ENCODE measurements at places on chromosomes 13 and 19.

GRCh38 chr19:12237143-12237839 is 57.4 kb downstream of the ZNF44 start:
- DNase-seq: no peak

GRCh38 chr13:34214686-34215085 is 396.7 kb downstream of the RFC3 start:
- DNase-seq: no peak

- no peak for DNase-seq
Observed at GRCh38 chr13:22964245-22964966, 216.4 kb upstream of the SGCG start.

DNA sequence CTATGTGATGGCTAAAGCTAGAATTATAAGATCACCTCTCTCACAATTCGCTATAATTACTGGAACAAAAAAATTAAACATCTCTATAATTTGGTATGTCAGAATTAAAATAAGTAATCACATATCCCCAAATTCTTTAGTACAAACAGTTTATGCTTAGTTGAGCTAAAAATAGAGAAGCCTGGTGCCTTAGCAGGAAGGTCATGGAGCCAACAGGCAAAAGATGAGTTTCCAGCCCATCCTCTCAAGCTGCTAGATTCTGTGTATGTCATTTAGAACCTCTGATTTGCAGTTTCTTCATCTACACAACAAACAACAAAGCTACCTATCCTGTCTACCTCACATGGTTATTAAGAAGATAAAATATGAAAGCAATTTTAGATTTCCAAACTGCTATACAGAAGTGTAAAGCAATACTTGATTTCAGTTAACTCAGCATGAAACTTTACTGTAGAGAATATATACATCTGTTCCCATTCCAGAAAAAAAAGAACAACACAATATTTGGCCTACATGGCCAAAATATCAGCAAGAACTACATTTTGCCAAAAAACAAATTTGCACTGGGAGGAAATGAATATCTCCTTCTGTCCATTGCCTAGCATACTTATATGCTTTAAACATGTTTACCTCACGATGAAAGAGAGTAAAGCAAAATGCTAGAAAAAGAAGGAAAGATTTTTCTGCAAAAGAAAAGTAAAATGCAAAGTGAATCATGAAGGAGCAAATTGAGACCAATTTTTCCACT is 294.0 kb upstream of the MIR17HG start:
- no peak for DNase-seq

- DNase-seq: no peak
Observed at GRCh38 chr13:49561062-49561410, 24.3 kb downstream of the RCBTB1 start.

- no peak for DNase-seq
Observed at GRCh38 chr13:51967482-51968446, 43.5 kb downstream of the ATP7B start.

DNA sequence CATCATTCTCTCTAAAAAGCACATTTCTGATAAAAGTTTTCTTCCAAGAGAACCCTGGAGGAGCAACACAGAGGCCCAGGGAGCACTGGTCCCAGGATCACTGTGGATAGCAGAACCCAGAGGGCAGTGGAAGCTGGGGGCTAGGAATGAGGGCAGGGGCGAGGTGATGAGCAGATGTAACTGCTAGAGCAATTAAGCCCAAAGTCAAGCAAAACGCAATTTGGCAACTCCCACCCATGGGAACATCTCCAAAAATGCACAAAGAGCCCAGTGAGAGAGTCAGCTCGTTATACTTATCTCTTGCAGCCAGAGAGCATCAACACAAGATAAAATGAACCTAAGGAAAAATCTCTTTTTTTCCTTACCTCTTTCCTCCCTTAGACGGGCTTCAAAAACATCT is 284.2 kb downstream of the TBC1D4 start:
- DNase-seq: no peak

DNA sequence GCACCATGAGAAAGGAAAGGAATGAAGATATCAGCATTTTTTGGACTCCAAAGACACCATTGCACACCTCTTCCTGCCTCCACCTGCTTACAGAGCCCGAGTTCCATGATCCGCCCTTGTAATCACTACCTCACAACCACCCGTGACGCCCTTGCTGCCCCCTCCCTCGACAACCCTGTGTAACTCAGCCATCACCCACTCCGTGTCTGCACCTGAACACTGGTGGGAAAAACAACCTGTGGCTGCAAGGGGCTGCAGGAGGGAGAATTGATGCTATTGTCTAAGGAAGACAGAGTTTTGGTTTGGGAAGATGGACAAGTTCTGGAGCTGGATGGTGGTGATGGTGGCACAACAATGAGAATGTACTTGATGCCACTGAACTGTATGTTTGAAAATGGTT is 27.0 kb downstream of the ZIC5 start:
- no peak for DNase-seq

GRCh38 chr13:71625694-71626093 is 241.3 kb downstream of the DACH1 start:
- no peak for DNase-seq

GRCh38 chr19:1648459-1648849 is 4.0 kb downstream of the TCF3 start:
- DNase-seq: no peak
